Astrocyte (in vitro differentiated cells and primary cell): ENCODE measurements at places on chromosomes 12 and 14.
A peak's percentile ranks its signal among the peaks of the same experiment; 100 is the strongest.

- no peak for DNase-seq
Measured at GRCh38 chr14:22010545-22011252, 337.1 kb upstream of the OR4E1 start.

- DNase-seq: peak; percentile 58
Measured at GRCh38 chr12:27780612-27781408, 774 bp upstream of the MANSC4 start.

DNA sequence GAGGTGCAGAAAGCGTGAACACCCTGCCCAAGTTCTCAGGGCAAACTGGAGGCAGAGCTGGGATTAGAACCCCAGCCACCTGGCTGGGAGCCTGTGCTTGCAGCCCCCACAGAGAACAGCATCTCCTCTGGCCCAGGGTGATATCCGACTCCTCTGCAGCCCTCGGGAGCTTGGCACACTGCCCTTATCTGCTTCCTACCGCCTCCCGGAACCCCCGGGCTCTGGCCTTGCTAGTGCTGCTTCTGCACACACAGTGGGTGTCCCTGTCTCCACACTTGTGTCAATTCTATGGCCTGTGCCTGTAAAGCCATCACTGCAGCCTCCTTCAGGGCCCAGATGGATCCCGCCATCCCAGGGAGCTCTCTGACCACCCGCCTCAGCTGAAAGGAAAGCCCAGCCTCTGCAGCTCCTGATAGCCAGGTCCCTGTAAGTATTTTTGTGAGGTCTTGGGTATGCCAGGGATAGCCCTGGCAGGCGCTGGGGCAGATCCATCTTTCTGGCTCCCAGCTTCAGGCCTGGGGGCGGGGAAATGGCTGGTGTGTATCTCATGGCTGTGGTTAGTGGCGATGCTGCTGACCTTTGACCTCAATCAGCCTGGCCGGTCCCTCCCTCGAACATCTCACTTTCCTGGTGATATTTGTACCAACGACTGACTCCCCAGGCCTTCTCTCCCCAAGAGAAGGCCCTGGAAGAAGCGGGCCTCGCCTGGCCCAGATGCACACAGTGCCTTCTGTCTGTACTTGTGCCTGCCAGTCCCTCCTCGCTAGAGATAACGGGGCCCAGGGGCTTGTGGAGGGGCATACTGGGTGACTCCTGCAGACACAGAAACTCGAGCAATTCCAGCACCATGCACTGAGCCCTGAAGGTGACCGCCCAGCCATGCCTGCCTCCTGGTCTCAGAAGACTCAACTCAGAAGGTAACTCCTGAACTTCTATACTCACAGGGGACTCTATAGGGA is 183.8 kb downstream of the CALM1 start:
- DNase-seq: no peak

GRCh38 chr12:6376870-6377666 is 1.7 kb upstream of the SCNN1A start:
- no peak for DNase-seq

GRCh38 chr12:97927977-97928376 is 465.4 kb downstream of the RMST start:
- no peak for DNase-seq

DNA sequence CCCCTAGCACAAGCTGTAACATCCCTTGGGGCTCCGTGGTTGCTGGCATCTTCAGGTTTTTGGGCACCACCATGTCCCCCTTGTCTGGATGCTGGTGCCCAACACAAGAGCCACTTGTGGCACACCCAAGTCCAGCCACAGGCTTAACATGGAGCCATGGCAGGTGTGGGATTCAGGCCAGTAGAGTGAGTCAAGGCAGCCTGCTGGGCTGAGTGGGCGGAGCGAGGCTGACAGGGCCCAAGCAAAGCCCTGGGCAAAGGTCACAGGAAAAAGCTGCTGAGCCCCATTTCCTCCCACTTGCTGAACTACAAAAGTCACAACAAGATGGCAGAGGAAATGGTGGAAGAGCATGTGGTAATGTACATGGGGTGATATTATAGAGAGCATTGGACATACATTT is 950.7 kb upstream of the FLRT2 start:
- no peak for DNase-seq

GRCh38 chr12:44158746-44159145 is 322.9 kb downstream of the TMEM117 start:
- DNase-seq: no peak

- DNase-seq: no peak
Measured at GRCh38 chr12:121282072-121282742, 14.3 kb downstream of the CAMKK2 start.

DNA sequence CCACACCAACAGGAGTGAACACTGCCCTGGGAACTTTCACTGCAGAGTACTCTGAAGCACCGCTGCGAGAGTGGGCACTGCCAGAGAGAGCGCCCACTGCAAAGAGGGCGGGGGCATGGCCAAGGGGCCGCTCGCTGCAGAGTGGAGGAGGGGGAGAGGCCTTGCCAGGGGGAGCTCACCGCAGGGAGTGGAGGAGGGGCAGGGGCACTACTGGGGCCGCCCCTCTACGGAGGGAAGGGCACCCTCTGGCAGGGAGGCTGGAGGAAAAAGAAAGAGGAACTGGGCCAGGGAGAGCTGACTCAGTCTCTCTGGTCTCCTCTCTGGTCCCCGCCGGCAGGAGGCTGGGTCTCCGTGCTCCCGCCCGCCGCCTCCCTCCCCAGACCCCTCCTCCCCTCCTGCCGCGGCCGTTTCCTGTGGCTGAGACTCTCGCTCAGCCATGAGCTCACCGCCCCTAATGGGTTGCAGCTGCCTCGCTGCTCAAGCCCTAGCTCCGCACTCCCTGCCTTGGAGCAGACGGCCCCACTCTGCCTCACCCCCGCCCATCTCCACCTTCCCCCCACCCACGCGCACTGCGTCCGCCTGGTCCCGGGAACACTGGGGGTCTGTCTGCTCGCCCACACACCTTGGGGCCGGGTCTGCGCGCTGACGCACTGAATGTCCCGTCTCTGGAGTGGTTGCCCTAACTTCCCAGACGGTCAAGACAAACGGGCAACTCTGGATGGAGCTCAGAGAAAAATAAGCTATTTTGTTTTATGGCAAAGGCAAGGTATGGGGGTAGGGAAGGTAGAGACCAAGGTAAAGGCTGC is 1.3 kb downstream of the ARHGEF40 start:
- peak; percentile 94 for DNase-seq

GRCh38 chr12:106974511-106974910 is 12.4 kb downstream of the MTERF2 start:
- DNase-seq: no peak

GRCh38 chr12:78835493-78835892 is 29.1 kb upstream of the SYT1 start:
- DNase-seq: no peak

- no peak for DNase-seq
Measured at GRCh38 chr12:99847936-99848335, 136.8 kb downstream of the ANKS1B start.

DNA sequence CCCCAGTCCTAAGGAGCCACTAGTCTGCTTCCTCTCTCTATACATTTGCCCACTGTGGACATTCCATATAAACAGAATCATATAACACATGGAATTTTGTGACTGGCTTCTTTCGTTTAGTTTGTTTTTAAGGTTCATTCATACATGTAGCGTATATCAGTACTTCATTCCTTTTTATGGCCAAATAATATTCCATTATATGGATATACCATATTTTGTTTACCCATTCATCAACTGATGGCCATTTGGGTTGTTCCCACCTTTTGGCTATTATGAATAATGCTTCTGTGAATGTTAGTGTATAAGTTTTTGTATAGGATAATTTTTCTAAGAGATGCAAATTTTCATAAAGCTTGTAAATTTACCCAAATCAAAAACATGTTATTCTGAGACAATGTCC is 4.4 kb downstream of the CRY1 start:
- no peak for DNase-seq

- DNase-seq: no peak
Measured at GRCh38 chr12:38373784-38374183, 57.2 kb downstream of the ALG10B start.

DNA sequence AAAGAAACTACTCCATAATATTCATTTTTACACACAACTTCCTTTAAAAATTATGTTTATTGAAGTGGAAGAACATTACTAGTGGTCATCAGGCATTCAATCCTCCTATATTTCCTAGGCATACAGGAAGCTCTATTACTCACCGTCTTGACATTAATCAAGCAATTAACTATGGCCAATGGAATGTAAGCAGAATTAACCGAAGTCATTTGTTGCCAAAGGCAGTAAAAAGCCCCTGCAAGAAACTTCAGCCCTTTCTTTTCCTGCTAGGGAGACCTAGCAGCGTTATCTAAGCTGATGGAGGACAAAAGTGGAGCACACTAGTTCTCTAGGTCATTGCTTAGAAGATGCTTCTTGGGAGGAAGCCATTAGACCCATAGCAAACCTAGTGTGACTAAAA is 399.6 kb downstream of the KCNH5 start:
- peak; percentile 79 for DNase-seq

GRCh38 chr14:70809225-70810219 is at the start of gene MAP3K9:
Gene MAP3K9 (minus strand): TSS chr14:70809513. CDS start chr14:70809171, 342 bp downstream.
- peak; percentile 85 for DNase-seq

DNA sequence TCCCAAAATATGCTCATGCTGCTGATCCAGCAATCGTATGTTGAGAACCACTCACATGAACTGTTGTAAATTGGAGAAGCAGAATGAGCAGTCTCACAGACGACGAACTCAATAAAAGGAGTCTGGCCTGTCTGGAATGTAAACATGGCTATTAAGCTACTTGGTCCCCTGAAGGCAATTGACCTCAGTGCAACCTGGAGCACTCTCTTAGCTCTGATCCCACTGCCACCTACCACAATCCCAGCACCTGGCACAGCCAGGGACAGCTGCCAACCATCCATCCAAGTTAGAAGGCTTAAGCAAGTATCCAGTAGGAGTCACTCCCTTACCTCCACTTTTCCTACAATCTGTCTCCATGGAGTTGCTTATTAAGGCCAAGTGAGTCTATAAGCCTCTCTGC is 406.9 kb upstream of the CLEC14A start:
- DNase-seq: no peak

GRCh38 chr14:99125616-99126431 is 146.2 kb downstream of the BCL11B start:
- DNase-seq: no peak

GRCh38 chr12:96314723-96315122 is 85.5 kb downstream of the CDK17 start:
- DNase-seq: no peak

GRCh38 chr12:61538951-61539350 is 721.3 kb upstream of the USP15 start:
- DNase-seq: no peak

- no peak for DNase-seq
Measured at GRCh38 chr14:79809849-79810612, 401.3 kb downstream of the DIO2 start.

DNA sequence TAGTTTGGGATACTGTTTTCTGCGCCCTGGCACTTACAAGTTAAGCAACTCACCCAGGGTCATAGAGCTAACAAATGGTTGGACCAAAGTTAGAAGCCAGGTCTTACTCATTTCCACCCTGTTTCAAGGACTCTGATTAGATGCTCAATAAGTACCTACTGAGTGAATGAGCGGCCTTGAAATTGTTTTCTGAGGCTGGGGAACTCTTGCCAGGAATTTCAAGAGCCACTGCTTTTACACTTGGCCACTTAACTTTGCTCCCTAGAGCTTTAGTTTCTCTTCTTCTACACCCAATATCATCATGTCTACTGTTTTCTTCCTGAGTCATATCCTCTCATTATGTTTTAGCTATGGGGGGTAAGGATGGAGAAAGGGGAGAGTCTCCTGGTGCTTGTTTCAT is 431.6 kb downstream of the ZFP36L1 start:
- DNase-seq: peak; percentile 93

GRCh38 chr12:111238075-111238734 is 130.7 kb downstream of the PHETA1 start:
- no peak for DNase-seq

DNA sequence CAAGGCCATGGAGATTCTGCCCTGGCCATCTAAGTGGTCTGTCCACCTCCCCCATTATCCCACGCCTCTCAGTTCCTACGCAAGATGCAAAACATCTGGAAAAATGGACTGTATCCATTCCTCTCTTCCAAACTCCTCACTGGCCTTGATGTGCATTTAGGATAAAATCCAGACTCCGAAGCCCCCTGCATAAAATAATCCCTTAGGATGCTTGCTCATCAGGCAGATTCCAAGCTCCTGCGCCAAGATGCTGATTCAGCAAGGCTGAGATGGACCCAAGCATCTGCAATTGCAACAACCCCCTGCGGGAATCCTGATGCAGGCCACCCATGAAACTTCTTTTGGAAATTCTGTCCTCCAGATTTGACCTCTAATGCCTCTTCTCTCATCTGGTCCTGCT is 81.6 kb downstream of the SPRING1 start:
- DNase-seq: no peak

- DNase-seq: peak; percentile 87
Measured at GRCh38 chr12:127241072-127241817, 1025.7 kb upstream of the TMEM132C start.

GRCh38 chr12:13790317-13790716 is 191.1 kb downstream of the GRIN2B start:
- DNase-seq: no peak

GRCh38 chr14:38211255-38211735 is 3.6 kb downstream of the SSTR1 start:
- no peak for DNase-seq

- DNase-seq: peak; percentile 59
Measured at GRCh38 chr14:20427231-20428009, 8.5 kb downstream of the KLHL33 start.

- no peak for DNase-seq
Measured at GRCh38 chr12:64025174-64025958, 180.9 kb downstream of the SRGAP1 start.

- DNase-seq: peak; percentile 100
Measured at GRCh38 chr12:108696111-108696995, 35.0 kb downstream of the CORO1C start.
